BE2C (cell line): ENCODE measurements at places on chromosomes 12 and 14.

DNA sequence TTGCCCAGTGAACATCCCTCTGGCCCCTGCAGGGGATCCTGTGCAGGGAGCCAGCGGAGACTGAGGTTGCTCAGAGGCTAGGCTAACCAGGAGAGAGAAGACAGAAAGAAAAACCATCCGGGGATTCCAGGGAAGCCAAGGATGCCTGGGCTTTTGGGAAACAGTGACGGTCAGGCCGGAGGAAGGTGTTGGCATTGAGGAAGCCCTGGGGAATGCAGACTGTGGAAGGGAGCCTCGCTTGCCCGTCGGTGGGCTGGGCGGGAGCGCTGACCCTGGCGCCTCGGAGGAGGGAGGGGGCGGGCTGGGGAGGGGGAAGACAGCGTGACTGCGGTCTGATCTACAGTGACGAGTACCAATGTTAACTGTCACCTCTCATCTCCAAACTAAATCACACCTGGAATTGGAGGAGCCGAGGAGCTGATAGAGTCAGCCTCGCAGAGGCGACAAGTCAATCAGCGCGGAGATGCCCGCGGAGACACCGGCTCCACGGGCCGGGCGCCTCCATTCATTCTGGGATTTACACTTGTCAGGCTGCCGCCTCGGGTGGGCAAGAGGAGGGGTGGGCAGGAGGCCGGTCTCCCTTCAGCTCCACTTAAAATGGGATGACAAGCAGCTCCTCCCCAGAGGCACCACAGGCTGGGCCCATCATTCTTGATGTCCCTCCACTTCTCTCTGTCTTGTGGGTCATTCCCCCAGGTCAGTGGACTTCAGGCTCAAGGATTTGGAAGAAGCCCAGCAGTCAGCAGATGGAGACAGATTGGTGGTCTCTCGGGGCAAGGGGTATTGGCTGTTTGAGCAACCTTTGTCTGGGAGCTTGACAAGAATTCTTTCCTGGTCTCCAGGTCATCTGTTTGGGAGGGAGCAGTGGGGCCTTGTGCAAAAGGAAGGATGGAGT lies 20.4 kb upstream of the GPATCH2L start:
- no peak for DNase-seq

DNA sequence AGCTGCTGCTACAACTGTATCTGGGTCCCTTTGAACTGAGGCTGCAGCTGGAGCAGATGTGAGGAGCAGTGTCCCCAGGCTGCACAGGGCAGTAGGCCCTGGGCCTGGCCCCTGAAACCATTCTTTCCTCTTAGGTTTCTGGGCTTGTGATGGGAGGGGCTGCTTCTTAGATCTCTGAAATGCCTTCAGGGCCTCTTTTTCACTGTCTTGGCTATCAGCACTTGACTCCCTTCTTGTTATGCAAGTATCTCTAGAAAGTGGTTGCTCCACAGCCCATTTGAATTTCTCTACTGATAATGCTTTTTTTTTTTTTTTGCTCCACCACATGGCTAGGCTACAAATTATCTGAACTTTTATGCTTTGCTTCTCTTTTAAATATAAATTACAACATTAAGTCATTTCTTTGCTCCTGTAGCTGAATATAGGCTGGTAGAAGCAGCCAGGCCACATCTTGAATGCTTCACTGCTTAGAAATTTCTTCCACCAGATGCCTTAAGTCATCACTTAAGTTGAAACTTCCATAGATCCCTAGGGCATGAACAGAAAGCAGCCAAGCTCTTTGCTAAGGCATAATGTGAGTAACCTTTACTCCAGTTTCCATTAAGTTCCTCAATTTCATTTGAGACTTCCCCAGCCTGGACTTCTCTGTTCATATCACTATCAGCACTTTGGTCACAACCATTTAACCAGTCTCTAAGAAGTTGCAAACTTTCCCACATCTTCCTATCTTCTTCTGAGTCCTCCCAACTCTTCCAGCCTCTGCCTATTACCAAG lies 41.1 kb downstream of the ACSM4 start:
- no peak for DNase-seq

GRCh38 chr12:114961491-114961890 lies 277.5 kb upstream of the TBX3 start:
- DNase-seq: no peak

- no peak for DNase-seq
Observed at GRCh38 chr12:69610126-69610525, 581 bp downstream of the LRRC10 start.
